ENCODE measurements at places on chromosomes 5 and 9.

- no peak for DNase-seq
These were observed 315.9 kb upstream of the RPS23 start for GRCh38 chr5:82594097-82594496.

- DNase-seq = no peak
These were observed 135.2 kb upstream of the SLC24A2 start for GRCh38 chr9:19924080-19924479.

- no peak for DNase-seq
These were observed 566.9 kb downstream of the PDE4D start for GRCh38 chr5:59326596-59326995.

DNA sequence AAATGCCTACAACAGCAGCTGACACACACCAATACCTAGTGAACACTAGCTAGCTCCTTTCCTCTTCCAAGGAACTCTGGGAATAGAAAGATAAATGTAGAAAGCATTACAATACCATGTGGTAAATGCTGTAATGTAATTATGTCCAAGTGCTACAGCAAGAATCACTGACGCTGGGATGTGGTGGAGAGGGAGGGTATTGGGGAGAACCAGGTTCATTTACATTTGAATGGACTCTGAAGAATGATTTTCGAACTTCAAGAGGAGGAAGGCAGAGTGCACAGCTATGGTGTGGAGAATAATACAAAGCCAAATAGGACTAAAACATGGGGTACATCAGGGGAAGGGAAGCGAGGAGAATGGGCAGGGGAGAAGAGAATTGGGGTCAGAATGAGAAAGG, 158.0 kb downstream of the CDK5RAP2 start:
- DNase-seq = no peak

GRCh38 chr5:128681096-128681495, 143.1 kb upstream of the FBN2 start:
- no peak for DNase-seq

- DNase-seq = no peak
These were observed 13.8 kb downstream of the CLPTM1L start for GRCh38 chr5:1330847-1331831.

GRCh38 chr5:52638732-52639131, 149.0 kb upstream of the ITGA1 start:
- no peak for DNase-seq

DNA sequence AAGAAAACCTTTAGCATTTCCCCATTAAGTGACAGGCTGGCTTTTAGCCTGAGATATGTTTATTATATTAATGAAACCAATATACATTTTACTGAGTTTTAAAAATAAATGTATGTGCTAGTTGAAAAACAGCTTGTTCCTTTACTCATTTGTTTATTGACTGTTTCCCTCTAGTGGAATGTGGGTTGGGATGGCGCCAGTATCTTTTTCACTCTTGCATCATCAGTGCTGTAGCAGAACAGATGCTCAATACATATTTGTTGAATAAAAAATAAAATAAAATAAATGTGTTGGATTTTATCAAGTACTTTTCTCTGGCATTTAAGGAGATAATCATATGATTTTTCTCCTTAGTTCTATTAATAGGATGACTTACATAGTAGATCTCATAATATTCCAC, 43.0 kb downstream of the FSTL4 start:
- DNase-seq = no peak

DNA sequence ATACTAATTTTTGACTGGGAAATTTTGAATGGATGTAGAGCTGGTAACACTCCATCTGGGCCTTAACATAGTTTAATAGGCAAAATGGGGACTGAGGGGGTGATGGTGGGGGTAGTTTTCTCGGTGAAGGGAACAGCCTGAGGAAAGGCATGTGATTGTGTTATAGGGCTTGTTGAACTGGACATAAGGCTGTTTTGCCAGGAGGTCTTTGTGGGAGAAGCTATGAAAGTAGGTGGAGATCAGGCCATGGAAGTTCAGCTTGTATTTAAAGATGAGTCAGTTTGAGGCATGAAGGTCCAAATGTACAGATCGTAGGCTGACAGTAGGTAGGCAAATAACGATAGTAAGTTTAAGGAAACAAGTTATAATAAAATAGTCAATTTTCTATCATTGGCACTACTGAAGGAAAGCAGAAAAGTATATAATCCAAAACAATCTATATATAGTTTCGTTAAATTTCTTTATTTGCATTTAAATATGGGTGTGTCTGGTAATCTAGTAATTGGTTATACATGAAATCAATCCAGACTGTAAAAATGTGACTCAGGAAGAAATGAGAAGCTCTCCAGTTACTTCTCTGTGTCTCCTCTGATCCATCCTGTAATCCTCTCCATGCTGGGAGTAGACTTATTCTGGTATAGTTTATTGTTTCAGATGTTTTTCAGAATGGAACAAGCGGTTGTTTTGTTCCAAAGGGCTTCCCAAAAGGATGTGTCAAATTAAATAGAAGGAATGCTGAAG, 2.8 kb downstream of the CSNK1G3 start:
- no peak for DNase-seq

DNA sequence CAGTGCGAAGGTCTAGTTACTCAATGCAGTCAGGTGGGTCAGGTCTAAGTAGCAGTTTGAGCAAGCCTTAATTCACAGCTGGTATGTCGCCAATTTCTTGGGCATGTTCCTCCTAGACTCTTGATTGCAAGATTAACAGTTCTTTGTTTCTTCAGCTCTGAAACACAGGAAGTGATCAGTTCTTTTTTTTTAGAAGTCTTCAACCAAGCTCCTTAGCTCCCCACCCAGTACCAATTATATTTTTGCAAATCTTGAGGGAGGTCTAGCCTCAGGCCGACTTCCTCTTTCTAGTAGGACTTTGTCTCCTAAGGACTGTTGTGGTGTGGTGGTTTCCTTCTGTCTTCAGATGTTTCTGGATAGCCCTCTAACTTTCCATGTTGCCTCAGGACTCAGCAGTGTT, 2054.2 kb downstream of the MAT2B start:
- DNase-seq = no peak

GRCh38 chr5:77958642-77959330, 182.6 kb upstream of the TBCA start:
- DNase-seq = no peak

DNA sequence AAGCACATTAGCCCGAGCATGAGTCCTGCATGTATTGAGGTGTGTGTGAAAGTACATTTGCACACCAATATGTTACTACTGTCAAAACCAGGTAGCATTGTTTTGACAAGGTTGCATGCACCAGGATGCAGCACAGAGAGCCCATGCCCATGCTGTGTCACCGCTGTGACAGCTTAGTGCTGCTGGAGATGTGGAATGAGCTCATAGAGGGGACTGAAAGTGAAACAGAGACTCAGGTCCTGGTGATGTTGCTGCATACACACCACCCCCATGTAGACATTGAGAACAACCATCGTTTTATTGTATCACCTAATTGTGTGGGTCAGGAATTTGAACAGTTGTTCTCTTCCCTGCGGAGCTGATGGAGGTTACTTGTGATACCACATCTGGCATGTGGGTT, 53.0 kb downstream of the GADD45G start:
- no peak for DNase-seq

- no peak for DNase-seq
These were observed 5.7 kb downstream of the SPRY4 start for GRCh38 chr5:142319105-142319504.

DNA sequence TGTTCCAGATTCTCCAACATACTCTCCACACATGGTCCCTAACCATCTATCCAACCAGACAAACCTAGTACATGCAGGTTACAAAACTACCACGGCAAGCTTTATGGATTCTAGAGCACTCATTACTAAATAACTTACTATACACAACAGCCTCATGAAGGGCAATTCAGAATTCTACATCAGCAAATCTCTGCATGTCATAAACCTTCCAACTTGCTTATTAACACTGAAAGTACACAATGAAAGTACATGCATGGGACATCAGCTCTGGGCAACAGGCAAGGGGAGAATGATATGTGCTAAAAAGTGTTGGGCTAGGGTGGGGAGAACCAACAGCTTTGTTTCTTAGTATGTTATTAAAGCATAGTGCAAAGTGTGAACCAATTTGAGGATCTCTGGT, 70.4 kb downstream of the TLE1 start:
- DNase-seq = no peak

DNA sequence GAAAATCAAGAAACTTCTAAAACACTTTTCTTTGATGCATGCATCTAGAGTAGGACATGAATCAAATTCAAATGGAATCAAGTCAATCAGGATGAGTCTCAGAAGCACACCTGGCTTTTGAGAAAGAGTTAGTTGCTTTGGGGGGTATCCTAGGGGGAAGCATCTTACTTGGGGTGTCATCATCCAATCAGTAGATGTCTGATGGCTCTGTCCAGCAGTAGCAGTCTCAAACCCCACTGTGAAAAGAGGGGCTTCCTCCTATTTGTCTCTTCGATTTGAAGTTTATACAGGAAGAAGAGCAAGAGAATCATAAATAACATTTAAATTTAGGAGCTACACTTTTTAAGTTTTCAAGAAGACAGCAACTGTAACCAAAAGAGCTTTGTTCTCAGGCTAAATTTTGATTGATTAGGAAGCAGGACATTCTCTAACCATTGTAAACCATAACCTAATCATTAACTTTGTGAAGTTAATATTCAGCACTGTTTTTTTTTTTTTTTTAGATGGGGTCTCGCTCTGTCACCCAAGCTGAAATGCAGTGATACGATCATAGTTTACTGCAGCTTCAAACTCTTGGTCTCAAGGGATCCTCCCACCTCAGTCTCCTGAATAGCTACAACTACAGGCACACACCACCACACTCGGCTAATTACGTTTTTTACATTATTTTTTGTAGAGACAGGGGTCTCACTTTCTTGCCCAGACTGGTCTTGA, 614.7 kb downstream of the CSNK1G3 start:
- DNase-seq = no peak

DNA sequence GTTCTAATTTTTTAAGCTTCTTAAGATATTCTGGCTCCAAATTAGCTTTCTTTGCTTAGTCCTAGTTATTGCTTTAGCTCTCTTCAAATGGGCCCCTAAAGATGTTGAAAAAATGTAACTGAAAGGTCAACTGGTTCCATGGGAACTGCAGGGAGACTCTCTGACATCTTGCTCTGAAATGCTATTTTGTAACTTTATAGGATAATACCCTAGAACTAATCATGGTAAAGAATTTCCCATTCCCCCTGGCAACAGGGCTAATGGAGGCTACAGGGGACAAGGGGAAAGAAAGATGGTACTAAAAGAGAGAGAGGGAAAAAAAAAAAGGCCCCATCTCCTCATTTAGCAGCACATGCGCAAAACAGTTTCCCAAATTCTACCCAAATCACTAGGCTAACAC, 39.4 kb downstream of the SIL1 start:
- no peak for DNase-seq

GRCh38 chr9:91094324-91095088, 267.2 kb downstream of the AUH start:
- DNase-seq = no peak
